ENCODE measurements at places on chromosomes 13 and 19.

DNA sequence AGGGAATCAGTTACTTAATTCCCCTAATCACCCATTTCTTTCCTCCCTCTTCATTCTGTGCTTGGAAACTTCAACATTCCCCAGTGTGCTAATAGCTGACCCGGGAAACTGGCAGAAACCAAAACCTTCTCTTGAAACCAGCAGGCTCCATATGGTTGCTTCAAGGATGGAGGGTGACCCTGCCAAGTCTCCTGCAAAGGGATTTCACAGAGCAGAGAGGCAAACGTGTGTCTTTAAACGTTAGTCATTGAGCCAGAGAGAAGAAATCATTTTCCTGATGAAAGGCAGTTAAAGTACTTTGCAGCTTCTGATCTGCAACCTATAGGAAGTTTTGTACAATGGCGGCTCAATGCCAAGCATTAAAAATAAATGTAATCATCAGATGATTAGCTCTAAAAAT lies 220.9 kb downstream of the POU4F1 start:
- DNase-seq = peak; percentile 62

DNA sequence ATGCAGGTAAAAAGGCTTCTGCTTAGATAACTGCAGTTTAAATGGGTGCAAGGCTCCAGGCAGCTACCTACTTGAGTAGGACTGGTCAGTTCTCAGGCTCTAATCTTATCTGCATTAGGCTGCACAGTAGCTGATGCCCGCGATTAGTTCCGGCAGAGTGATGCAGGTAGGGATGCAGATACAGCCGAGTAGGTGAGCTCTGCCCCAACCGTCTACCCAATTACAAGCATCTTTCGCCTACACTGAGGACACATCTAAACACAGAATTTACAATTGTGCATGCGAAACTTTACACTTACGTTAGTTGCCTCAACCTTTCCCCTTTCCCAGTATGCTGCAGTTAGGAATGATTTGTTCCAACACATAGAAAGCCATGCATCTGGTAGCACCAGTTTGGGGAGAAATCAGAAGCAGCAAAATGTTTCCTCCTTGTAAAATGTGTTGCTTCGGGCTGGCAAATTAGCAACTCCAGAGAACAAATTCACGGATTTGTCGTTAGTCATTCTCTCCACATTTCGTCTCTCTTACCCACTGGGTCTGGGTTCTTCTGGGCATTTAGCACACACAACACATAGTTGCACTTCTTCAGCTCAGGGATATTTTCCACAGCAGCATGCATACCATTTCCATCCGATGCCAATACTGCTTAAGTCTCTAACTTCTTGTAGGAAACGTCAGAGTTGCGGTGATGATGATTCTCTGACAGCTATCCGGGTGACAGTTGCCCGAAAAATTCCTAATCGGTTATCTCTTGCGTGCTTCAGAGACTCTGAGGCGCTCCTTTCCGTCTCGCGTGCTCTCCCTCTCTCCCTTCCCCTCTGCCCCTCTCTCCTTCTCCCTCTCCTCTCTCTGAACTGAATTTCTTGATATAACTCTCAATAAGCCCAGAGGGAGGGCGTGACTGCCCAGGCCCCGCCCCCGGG lies at the start of gene PCDH9:
TSS of gene PCDH9 (minus strand) at position 856 of the 923 bp plus-strand sequence. CDS start 1,896 bp downstream, outside the sequence.
- DNase-seq = peak; percentile 13

- no peak for DNase-seq
Observed at GRCh38 chr13:86954341-86954740, 716.8 kb upstream of the SLITRK5 start.

DNA sequence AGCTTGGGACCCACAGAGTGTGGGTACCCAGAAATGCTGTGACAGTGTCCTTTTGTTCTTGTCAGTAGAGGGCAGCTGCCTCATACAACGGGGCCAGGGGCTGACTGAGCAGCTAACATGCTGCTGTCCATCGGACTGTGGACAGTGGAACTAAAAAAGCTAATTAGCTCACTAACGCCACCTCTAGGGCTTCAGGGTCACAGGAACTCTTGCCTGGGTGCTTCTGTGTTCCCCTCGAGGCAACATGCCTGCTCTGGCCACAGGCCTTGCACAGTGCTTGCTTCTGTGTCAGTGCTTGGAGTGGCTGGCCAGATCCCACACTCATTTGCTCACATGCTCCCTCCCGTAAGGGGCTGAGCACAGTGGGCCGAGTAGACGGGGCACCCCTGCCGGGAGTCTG lies 377.0 kb downstream of the OLFM4 start:
- DNase-seq = no peak

DNA sequence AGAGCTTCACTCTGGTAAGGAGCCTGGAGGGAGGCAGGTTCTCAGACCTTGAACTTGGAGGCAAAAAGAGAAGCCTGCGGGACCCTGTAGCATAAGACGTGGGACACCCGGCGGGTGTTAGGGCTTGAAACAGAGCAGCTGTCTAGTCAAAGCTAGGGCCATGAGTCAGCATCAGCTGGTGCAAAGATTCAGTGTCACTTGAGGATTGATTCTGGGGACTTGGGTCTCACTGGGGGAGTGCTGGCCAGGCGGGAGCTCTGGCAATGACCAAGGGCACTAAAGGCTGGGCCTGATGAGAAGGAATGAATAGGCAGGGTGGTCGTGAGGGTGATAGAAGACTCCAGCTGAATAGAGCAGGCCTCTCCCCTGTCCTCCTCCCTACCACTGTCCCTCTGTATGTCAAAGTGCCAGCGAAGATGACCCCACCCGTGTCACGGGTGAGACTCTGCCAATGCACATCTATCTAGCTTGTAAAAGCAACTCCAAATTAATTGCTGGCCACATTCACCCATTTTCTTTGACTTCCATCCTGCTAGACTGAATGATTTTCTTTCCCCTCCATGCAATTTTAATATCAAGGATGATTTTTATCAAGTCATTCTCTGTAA lies 97.1 kb downstream of the MBNL2 start:
- DNase-seq = no peak

- DNase-seq = no peak
Observed at GRCh38 chr13:30366088-30366487, 56.2 kb upstream of the UBE2L5 start.

DNA sequence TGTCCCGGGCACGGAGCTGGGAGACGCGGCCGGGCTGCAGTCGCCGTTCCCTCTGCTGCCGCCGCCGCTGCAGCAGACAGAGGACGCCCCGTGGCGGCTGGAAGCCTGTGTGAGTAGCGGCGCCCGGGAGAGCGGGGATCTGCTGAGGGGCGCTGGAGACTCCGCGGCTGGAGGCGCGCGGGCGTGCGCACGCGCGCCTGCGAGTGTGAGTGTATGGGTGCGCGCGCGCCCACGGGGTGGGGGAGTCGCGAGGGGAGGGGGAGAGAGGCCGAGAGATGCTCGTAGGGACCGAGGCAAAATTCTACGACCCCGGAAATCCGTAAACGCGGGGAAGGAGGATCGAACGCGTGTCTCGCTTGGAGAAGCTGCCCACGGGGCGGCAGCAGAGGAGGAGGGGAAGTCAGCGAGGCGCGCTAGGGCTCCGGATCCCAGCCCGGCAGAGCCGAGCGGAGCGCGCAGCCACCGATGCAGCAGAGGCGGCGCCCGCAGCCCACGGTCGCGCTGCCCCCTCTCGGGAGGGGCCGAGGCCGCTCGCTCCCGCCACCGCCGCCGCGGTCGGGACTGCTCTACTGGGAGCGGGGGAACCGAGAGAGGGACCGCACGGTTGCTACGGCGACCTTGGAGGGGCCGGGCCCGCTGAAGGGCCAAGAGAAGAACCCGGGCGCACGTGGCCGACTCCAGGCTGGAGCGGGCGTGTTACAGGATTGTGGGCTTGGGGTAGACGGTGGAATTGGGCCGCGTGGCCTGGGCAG lies at the start of gene ENOX1:
TSS of gene ENOX1 (minus strand) at position 207 of the 752 bp plus-strand sequence.
- peak; percentile 85 for DNase-seq

DNA sequence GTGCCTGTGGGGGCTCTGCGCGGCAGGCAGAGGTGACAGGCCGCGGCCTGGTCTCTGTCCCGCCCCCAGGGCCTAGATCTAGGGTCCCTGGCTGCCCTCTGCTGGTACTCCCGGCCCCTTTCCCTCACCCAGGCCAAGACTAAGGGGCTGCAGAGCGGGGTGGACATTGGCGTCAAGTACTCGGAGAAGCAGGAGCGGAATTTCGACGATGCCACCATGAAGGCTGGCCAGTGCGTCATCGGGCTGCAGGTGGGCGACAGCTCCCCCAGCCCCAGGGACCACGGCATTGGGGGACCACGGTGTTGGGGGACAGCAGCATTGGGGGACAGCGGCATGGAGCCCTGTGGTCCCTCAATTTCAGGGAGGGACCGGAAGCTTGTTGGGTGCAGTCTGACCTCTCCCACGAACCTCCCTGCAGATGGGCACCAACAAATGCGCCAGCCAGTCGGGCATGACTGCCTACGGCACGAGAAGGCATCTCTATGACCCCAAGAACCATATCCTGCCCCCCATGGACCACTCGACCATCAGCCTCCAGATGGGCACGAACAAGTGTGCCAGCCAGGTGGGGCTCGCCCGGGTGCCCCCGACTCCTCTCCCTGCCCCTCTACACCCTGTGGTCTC lies 3.8 kb upstream of the ABCA7 start:
- no peak for DNase-seq
